ENCODE measurements at places on chromosomes 12 and 14.

- DNase-seq: no peak
Measured at GRCh38 chr12:132329720-132330548, 545 bp upstream of the GALNT9 start.

DNA sequence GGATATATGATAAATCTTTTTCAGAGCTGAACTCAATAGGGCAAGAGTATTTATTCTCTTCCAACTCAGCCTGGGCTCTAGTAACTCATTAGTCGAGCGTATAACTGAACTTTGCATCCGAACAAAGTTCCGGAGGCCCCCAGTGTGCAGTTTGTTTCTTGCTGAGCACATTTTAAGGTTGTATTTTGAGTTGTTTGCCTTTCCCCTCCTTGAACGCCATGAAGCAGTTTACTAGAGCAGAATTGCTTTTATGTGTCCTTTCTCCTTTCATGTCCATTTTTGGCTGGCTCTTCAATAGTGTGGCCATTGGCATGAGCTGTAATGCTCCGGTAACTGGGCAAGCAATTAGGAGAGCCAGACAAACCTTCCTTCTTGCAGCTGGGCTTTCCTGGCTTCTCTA, 105.3 kb downstream of the WIF1 start:
- no peak for DNase-seq

DNA sequence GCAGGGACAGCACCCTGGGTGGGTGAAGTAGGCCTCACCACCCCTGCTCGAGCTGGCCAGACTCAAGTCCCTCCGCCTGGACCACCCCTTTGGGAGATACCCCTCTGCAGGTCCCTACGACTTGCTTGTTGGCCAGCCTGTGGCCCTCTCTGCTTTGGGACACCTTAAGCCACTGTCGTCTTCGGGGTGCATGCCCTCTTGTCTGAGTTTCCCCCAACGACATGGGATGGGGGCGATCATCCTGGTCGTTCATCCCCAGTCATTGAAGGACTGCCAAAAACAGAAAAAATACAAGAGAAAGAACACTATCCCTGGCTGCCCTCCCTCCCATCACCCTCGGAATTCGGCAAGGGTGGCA, 151.1 kb downstream of the DPF3 start:
- DNase-seq: no peak

DNA sequence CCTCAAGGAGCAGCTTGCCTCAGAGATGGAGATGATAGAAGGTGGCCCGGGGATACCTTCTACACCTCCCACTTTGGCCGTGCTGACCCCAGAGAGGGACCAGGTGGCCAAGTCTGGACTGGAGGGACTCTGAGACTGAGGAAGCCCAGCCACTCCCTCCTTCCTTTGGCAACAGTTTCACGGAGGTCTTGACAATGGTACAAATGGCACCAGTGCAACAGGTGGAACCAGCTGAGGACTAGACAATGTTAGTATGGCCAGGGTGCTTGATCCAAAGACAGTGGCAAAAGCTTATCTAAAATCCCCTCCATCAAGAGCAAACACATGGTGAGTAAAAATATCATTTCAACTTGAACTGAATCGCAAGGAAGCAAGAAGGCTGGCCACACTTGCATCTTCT, 117.4 kb downstream of the FOXN3 start:
- DNase-seq: no peak

GRCh38 chr14:91947475-91948184, at the start of gene FBLN5:
TSS of gene FBLN5 (minus strand) at chr14:91947694. CDS start at chr14:91947229, 465 bp downstream.
- DNase-seq: peak; percentile 46

- DNase-seq: no peak
Measured at GRCh38 chr12:1633459-1633858, 4.4 kb downstream of the WNT5B start.

DNA sequence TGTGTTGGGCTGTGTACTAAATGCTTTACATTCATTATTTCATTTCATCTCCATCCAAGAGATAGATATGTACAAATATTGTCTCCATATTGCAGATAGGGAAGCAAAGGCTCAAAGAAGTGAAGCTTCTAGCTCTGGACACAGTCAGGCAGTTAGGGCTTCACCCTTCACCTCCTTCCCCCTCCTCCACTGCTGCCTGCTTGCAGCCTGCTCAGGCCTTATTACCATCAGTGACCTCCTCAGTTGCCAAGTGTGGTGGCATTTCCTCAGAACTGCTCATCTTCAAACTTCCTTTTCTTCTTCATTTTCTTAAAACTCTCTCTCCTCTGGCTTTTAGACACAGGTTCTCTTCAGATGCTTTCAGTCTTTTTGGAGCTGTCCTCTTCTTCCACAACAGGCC, 4.7 kb upstream of the GPATCH2L start:
- no peak for DNase-seq

DNA sequence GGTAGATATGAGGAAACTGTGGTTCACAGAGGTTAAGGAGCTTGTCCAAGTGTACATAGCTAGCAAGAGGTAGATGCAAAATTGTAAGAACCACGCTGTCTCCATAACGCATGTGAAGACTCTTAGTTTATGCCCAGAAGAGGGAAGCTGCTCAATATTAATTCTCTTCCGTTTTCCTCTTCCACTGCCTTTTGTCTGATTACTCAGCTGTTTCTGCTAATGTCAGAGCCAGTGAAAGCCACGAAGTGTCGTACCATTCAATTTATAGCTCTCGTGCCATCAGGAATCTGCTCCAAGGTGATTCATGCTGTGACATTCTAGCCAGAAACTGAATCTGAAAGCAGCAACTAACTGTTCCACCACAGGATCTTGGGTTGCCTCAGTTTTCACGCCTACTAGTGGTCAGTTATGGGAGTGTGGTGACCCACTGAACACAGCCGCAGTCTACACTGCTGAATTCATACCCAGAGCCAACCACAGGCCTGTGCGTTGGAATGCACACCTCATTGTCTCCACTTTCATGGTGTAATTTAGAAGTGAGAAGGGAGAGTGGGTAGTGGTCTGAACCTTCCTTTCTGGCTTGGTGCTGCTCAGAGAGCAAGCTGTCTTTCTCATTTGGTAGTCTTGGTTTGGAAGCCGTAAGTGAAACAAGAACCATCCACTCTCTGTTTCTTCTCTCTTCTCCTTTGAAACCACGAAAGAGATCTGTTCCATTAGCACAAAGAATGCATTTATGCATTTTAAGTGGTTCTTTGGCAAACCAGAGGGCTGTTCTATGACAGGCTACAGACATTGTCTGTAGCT, 74.2 kb upstream of the NAP1L1 start:
- peak; percentile 78 for DNase-seq

GRCh38 chr14:103444837-103445524, 59.8 kb downstream of the MARK3 start:
- DNase-seq: no peak

GRCh38 chr12:42284157-42284556, 41.7 kb downstream of the ZCRB1 start:
- no peak for DNase-seq

- no peak for DNase-seq
Measured at GRCh38 chr12:114851981-114852380, 168.0 kb upstream of the TBX3 start.

- no peak for DNase-seq
Measured at GRCh38 chr12:80720516-80720915, 3.8 kb downstream of the MYF5 start.

- no peak for DNase-seq
Measured at GRCh38 chr14:99850709-99851108, 57.5 kb downstream of the EML1 start.

- no peak for DNase-seq
Measured at GRCh38 chr12:45089411-45090075, 38.6 kb upstream of the DBX2 start.

DNA sequence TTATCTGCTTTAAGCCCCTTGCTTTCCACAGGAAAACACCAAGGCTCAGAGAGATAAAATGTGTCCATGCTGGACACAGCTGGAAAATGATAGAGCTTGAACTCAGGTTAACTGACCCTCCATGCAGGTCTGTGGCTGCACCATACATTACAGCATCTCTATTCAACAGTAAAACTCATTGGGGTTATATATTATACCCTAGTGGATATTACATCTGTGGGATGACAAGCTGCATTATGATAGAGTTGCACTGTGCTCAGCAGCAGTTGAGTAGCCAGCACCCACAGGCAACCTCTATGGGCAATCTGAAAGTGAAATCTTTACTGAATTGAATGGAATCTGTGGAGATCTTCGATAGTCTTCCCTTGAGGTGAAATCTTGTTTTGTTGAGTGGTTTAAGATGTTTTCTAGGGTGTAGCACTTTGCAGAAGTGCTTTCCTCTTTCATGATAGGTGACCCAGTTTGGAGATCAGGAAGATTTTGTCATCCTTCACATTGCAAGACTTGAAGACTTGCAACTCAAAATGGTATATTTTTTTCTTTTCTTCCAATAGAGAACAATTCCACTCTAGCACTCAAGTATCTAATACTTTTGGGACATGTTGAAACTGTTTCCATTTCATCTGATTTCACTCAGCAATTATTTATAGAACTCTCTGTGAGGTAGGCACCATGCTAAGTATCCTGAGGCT, 389.2 kb downstream of the RAD51B start:
- no peak for DNase-seq

DNA sequence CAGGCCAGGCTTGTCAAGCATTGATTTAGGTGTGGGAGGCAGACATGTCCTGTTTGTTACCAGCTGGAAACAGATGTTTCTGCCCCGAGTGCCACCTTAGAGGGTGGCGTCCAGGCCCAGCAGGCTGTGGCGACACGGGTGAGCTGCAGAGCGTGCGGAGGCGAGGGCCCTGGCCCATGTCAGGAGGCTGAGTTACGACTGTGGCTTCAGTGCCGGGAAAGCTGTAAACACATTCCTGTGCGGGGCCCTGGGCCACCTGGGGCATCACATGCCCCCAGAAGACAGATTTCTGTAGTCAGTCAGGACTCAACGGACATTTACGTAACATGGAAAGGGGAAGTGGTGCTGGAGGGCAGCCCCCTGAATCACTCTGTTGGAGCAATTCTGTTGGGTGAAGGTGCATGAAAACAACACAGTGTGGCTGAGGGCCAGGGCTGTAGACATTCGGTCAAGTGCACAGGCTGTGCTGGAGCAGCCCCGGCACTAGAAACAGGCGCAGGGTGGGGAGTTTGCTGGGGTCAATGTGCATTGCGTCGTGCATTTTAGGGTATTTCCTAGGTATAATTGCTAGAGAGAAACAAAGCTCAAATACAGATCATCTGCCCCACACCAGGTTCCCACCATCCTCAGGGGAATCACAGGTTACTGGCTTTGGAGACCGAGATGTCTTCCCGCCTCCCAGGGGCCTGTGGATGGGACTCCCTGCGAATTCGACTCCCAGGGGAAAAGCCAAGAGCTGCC, 291.8 kb downstream of the TMEM121 start:
- DNase-seq: no peak

DNA sequence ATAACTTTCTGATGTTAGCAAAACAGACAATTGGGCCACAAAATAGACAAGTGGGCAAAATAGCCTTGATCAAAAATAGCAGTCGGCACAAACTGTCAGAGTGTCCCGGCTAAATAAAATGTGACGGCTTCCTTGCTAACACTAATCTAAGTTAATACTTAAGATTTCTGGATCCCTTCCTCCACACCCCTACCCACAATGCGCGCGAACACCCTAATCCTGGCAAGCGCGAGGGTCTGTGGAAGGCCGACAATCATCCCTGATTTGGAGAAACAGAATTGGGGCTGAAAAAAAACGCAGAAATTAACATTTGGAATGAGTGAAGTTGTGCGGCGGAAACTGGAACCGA, 489 bp downstream of the CEP290 start:
- no peak for DNase-seq

DNA sequence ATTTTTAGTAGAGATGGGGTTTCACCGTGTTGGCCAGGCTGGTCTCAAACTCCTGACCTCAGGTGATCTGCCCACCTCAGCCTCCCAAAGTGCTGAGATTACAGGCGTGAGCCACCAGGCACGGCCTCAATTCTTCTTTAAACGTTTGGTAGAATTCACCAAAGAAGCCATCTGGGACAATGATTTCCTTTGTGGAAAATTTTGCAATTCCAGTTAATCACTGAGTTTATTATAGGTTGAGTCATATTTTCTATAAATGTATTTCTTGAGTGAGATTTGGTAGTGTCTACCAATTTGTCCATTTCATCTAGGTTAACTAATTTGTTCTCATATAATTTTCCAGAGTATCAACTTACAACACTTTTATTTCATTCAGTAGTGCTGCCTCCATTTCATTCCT, 683.9 kb upstream of the TMEM132C start:
- no peak for DNase-seq

GRCh38 chr12:77324763-77325468, 259.5 kb upstream of the E2F7 start:
- peak; percentile 27 for DNase-seq

- no peak for DNase-seq
Measured at GRCh38 chr12:96510306-96510764, 21.0 kb downstream of the CFAP54 start.

DNA sequence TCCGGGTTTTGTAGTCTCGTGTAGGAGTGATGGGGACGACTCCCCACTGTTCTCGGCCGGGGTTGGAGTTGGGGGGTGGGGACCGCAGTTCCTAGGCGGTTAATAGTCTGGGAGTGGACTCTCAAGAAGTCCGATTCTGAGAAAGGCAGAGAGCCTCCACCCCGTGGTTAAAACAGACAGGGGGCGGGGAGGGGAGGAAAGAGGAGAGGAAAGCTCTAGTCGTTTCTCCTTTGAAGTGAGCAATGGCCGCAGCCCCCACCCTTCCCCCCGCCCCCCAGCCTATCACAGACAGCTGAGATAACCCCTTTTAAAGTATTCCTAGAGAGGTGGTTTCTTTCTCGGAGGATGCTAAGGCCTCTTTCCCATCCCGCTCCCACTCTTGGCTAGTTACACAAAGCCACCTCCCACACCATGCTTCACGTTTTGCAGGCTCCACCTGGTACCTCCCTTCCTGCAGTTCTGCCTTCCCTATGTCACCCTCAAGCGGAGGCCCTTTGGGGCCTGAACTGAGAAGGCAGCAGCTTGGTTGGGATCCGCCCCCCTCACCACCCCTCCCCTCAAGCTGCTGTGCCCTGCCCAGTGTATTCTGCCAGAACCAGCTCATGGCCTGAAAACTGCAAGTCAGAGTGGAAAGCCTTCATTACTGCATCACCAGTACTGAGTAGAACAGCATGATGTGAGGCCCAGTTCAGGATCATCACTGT, 853 bp downstream of the USP5 start:
- peak; percentile 73 for DNase-seq

DNA sequence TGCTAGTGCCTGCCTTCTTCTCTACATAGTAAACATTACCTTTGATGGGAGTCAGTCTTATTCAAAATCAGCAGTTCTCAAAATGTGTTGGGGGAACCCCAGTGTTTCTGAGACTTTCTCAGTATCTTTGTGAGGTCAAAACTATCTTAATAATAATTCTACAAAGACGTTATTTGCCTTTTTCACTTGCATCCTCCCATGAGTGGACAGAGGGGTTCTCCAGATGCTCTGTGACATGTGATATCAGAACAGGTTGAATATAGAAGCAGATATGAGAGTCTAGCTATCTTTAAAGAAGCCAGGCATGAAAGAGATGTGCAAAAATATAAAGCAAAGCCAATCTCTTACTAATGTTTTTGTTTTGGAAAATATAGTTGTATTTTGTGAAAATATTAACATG, 144.7 kb downstream of the KTN1 start:
- DNase-seq: no peak

DNA sequence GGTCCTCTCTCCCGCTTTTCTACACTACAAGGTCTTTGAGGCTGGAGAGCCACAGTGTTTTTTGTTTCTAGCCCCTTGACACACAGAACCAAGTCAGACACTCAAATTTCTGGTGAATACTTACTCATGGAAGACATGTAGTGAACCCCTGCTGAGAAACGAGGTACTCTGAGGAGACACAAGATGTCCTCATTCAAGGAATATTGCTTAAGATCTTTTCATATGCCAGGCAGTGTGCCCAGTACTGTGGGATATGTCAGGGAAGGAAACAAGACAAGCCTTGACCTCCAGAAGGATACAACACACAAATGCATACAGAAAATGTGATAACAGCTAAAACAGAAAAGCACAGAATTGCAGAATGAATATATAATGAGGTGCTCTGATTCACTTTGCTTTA, 75.9 kb downstream of the TMTC1 start:
- DNase-seq: no peak
